CD4-positive, alpha-beta memory T cell (primary cell): ENCODE measurements at places on chromosomes 4 and X. TPM values are rescaled to one million over a fixed set of nuclear protein-coding genes. Genes with fewer than 3 reads are reported as not detected.

GRCh38 chr4:126766241-126766640, 866.5 kb upstream of the INTU start:
- no peak overlapping the region for H3K27ac ChIP-seq
- no peaks in the 10 kb centered on the region for H3K4me1 ChIP-seq
- H3K36me3 ChIP-seq: no peaks in the 10 kb centered on the region
- H3K27me3 ChIP-seq: no peaks in the 10 kb centered on the region
- H3K4me3 ChIP-seq: no peak overlapping the region

DNA sequence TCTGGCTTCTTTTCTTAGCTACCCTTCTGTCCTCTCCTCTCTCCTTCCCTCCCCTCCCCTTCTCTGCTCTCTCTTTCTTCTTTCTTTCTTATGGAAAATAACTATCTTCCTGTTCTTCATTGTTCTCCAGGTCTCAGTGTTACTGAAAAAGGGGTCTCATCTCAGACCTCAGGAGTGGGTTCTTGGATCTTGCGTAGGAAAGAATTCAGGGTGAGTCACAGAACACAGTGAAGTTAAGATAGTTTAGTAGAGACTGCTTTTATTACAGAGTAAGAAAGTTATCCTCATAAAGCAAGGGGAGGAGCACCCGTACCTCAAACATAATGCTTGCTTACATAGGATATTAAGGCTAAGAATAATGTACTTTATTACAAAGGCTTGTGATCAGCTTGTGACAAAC, 31.8 kb upstream of the CWH43 start:
- no peaks in the 10 kb centered on the region for H3K4me1 ChIP-seq
- H3K27ac ChIP-seq: no peak overlapping the region
- H3K36me3 ChIP-seq: no peaks in the 10 kb centered on the region
- H3K27me3 ChIP-seq: no peaks in the 10 kb centered on the region
- DNase-seq: no peak

DNA sequence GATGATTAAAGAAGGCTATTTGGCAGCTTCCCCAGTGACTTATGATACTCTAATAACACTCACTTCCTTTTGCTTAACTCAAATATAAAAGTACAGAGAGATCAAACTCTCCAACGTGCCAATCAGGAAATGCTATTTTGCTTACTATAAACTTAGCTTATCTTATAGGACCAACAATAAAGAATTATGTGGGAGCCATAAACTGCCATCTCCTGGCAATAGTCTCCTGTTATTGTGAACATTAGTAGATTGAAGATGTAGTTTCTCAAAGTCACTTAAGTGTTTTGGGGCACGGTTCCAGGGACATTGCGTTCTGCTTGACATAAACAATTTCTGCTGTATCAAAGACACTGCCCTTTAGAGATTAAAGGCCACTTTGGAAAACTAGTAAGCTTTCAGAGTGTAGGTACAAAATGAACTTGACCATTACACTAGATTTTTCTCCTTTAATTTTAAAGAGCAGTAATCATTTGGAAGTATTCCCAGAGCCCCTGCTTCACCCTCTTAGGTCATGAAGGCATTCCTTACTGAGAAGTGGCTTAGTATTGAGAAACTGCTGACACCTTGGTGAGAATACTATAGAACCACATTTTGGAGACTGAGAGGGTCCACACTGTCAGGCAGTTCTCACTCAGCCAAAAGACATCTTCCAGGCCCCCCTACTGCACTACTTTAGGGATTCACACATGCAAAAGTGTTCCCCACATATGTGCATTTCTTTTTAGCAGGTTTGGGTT, 51.9 kb downstream of the MAOA start:
- H3K4me1 ChIP-seq: no peaks in the 10 kb centered on the region
- no peaks in the 10 kb centered on the region for H3K36me3 ChIP-seq
- no peaks in the 10 kb centered on the region for H3K27me3 ChIP-seq
- no peak overlapping the region for H3K27ac ChIP-seq
- no peak for DNase-seq

COQ2 gene
- 7.2 TPM for total RNA-seq

FGG gene
- not detected for total RNA-seq

PDE5A gene
- 2.9 TPM for total RNA-seq

TCEAL2 gene
- 2.1 TPM for total RNA-seq
